Mucosa of descending colon (tissue), 3 donors: ENCODE measurements at places on chromosomes 3 and 15. TPM values are rescaled to one million over a fixed set of nuclear protein-coding genes. Genes with fewer than 3 reads are reported as not detected.

The LIPH gene
- 122 TPM for total RNA-seq

The FBXO40 gene
- not detected for total RNA-seq

The DUOXA2 gene
- total RNA-seq: 5.8 TPM

DNA sequence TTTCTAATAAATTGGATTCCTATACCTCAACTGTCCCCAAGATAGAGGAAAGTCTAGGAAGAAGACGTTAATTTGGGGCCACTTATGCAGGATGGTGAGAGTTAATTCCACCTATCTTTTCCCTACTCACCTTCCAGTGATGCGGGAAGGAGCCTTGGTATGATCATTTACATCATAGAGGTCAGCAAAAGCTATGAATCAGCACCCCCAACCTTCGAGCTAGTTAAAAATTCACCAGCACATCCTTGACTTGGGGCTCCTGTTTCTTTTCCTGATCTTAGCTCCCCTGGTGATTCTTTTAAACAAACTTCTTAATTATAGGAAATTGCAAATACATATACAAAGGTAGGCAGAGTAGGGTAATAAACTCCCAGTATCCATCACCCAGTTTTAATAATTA lies 366.6 kb downstream of the SOX2 start:
- DNase-seq: no peak

GRCh38 chr3:30675006-30675405 lies 68.6 kb downstream of the TGFBR2 start:
- DNase-seq: no peak
